ENCODE measurements at places on chromosomes 5 and 9.

DNA sequence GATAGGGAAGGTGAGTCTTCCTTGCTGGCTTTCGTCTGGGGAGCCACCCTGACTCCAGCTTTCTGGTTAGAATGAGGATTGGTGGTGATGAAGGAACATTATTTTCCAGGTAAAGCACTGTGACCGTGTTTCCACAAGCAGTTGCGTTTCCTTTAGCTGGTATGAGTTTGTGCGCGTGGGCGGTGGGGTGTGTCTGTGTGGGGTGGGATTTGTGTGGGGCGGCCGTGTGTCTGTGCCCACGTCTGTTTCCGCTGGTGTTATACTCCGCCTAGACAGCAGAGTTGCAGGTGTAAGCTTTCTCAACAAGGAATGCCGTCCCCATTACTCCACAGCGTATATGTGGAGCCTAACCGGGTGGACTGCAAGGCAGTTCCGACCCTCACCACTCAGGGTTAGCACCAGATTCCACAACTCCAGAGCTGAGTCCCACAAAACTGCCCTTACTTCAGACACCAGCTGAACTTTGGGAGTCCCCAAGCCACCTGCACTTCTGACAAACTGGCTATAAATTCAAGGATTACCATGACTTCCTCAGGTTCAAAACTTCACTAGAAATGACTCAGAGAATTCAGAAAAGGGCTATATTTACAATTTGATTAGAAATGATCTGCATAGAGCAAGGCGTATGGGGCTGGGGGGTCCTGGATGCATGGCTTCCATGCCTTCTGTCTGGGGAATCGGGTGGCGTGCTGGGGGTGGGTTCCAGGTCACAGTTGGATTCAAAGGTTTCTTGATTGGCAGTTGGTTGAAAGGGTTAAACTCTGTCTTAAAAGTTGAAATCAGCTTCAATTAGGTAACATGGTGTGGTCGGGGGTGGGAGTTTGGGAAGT lies 29.8 kb downstream of the PROP1 start:
- DNase-seq: no peak

GRCh38 chr5:150376799-150377771 lies 19.6 kb downstream of the TCOF1 start:
- DNase-seq: no peak

DNA sequence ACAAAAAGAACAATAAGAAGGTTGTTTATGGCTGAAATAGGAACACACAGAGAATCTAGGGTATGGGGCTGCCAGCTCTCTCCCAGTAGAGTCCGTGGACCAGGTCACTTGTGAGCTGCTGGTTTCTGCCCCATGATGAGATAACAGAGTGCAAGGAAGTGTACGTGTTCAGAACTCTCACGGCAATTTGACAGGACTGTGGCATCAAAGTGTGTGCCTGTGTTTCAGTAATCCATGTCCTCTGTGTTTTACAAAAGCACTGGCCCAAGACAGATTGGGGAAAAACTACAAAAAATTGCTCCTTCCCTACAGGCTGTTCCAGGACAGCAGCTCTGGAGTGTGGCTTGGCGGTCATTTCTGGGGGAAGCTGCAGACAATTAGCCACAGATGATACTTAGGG lies 184.6 kb downstream of the AUH start:
- no peak for DNase-seq

DNA sequence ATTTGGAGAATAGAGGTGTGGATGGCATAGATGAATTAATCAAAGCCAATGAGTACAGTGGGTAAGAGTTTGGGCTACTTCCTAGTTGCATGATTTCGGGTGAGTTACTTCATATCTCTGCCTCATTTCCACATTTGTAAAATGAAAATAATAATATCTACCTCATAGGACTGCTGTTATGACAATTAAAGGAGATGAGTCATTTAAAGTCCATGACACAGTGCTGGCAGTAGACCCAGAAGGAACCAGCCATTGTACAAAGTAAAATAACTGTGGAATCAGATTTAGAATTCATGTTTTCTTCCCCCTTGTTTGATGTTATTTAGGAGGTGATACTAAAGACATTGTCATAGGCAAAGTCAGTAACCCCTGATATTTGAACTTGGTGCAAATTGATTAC lies 139.5 kb upstream of the SLC27A6 start:
- DNase-seq: no peak

DNA sequence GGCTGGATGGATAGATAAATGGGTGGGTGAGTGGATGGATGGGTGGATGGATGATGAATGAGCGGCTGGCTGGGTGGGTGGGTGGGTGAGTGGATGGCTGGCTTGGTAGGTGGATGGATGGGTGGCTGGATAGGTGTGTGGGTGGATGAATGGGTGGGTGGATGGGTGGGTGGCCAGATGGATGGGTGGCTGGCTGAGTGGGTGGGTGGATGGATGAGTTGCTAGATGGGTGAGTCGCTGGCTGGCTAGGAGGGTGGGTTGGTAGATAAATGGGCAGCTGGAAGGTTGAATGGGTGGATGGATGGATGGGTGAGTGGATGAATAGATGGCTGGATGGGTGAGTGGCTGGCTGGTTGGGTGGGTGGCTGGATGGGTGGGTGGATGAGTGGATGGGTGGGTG lies 27.9 kb upstream of the CEP72 start:
- DNase-seq: no peak
